BE2C (cell line): ENCODE measurements at places on chromosomes 16 and 17.

DNA sequence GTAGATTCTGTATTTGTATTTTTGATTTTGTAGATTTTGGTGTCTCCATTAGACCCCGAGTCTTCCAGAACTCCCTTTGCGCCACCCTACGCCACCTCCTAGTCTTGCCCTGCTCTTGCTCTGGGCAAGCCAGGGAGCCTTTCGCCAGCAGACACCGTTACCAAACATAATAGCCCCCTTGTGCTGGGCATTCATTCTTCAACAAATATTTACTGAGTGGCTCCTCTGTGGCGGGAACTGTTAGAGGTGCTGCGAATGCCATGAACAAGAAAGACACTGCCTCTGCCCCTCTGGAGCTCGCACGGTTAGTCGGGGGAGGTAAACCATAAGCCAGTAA lies 841 bp upstream of the GPT2 start:
- DNase-seq: no peak

DNA sequence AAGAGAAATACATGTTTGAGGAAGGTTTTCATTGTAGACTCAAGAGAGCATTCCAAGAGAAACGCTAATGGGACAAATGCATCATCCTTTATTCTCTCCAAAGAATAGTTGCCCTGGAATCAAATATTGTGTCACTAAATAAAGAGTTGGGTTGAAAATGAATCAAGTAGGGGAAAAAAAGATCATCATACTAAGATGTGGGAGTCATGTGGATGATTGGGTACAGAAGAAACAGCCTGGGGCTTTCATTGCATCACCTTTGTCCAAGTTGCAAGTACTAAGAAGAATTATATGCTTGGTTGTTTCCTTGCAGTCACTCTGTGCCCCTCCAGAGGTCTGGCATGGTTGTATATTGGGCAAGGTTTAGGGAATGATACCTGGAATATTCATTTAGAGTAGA lies 658.9 kb downstream of the TOX3 start:
- no peak for DNase-seq

GRCh38 chr17:30421592-30421991 lies 42.9 kb downstream of the CPD start:
- no peak for DNase-seq

DNA sequence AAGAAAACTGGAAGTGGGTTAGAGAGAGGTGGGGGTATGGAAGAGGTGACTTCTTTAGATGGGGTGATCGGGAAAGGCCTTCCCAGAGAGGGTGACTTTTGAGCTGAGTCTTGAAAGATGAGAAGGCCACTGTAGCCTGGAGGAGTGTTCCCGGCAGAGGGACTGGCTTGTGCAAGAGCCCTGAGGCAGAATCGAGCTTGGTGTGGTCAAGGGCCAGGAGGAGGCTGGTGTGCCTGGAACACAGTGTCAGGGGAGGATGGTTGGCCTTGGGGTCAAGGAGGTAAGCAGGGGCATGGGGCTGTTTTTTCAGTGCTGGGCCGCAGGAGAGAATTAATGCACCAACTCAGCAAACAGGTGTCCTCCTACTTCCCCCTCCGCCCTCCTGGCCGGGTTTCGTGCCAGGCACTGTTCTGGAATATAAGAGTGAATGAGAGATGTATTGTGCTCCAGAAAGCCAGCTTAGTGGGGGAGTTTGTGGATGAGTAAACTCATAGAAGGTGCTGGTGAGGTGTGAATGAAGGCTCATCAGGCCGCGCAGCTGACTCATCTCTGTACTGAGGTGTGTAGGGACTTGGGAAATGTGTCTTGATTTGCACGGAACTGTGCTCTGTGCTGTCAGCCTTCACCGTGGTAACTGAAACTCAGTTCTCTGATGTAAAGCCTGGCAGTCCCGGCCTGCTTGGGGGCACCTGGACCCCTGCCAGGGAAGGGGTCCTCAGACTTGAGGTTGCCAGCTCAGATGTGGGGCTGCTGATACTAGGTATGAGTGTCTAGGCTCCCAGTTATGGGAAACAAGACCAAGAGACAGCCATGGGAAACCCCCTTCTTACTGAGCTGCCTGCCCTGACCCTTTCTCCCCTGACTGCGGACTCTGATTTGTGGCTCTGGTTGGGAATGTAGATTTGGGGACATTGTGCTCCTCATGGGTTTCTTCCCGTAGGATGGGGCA lies 15.3 kb downstream of the KSR1 start:
- no peak for DNase-seq

GRCh38 chr16:75044800-75045361 lies 46.1 kb downstream of the ZNRF1 start:
- DNase-seq: no peak

- no peak for DNase-seq
Measured at GRCh38 chr16:66427871-66428681, 981 bp downstream of the BEAN1 start.

DNA sequence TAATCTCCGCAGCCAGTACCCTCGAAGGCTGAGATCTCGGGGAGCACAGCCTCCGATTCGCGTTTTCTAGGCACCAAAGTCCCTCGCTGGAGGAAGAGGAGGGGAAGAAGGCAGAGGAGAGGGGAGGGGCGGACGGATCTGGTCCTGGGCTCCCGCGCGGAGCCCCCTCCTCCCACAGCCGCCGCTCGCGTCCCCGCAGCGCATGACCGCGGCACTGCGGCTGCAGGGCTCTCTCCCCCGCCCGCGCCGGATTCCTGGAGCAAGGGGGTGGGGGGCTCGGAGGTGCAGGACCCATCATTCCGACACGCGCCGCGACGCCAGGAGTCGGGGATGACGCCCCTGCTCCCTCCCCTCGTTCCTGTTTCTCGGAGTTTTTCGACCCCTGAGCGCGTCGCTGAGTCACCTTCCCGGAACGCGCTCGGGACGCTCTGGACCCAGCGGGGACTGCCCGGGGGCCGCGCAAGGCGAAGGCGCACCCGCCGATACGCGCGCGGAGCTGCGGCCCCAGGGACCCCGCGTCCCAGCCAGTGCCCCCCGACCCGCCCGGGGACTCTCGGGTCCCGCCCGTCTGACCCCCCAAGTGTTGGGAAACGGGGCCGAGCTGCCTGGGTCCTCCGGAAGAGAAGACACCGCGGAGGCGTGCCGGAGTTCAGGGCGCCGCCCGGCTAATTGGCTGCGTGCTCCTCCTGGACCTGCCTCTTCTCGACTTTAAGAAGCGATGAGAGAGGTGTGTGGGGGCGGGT lies 1.4 kb upstream of the SPHK1 start:
- peak; percentile 40 for DNase-seq

- no peak for DNase-seq
Measured at GRCh38 chr16:55447231-55447630, 31.8 kb upstream of the MMP2 start.

DNA sequence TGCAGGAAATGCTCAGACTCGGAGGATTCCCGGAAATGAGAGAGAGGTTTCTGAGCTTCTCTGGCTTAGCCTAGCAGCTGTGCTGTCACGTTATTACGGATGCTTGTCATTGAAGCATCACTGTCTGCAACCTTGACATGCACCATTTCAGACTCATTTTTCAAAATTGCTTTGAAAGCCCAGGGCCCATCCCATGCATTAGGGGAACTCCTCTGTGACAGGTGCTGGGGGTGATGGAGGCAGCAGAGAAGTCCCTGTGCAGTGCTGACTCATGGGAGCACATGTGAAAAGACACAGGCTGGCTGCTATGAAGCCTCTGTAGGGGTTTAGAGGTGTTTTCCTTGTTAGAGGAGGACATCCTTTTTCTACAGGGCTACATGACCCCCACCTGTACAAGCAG lies 214.0 kb upstream of the MPHOSPH6 start:
- no peak for DNase-seq

- no peak for DNase-seq
Measured at GRCh38 chr16:19515757-19516156, 6.1 kb downstream of the GDE1 start.

DNA sequence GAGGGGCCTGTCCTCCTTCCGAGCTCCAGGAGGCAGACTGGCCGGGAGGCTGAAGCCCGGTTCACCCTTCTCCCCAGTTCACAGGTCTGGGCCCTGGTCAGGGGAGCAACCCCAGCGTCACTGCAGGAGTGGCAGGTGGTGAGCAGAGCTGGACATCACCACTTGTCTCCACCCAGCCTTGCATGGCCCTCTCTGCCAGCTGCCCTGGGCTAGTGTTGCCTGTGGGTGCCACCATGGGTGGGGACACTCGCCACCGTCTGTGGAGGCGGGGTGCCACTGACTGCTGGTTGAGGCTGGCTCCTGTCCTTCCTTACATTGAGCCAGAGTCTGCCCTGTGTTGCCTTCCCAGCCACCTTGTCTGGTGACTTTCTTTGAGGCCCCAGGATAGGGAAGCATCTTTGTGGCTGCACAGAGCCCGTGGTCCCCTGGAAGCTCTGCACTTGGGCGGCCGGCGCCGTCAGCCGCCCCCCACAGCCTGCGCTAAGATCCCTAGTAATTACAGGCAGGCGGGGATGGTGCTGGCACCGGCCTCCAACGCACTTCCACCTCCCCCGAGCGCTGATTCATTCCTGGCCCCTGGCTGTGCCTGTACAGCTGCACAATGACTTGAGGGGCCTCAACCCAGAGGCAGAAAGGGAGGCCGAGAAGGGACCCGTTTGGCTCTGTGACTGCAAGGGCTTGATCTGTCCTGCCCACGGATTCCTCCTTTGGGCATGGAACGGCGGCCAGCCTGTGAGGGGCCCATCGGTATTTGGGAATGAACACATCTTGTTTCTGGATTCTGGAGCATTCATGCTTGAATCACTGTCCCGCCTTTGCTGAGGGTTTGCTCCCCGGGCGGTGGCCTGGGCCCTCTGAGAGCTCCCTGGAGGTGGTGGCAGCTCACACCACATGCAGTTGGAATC lies 5.2 kb downstream of the BAIAP2 start:
- DNase-seq: peak; percentile 57

DNA sequence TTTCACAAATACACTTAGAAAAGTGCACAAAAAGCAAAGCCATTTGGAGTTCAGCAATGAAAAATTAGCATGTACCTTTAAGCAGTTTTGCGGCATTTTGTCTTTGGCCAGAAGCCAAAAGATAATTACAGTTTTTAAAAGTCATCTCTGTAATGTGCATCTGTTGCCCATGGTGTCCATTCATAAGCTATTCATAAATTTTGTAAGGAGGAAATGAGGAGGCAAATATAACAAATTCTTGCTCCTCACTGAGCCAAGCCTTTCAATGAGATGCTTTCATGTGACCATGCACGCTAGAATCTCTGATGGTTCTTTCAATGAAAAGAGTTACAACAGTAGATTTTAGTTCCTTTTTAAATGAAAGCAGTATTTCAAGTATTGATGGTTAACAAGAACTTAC lies 247.1 kb upstream of the MON1B start:
- DNase-seq: no peak

DNA sequence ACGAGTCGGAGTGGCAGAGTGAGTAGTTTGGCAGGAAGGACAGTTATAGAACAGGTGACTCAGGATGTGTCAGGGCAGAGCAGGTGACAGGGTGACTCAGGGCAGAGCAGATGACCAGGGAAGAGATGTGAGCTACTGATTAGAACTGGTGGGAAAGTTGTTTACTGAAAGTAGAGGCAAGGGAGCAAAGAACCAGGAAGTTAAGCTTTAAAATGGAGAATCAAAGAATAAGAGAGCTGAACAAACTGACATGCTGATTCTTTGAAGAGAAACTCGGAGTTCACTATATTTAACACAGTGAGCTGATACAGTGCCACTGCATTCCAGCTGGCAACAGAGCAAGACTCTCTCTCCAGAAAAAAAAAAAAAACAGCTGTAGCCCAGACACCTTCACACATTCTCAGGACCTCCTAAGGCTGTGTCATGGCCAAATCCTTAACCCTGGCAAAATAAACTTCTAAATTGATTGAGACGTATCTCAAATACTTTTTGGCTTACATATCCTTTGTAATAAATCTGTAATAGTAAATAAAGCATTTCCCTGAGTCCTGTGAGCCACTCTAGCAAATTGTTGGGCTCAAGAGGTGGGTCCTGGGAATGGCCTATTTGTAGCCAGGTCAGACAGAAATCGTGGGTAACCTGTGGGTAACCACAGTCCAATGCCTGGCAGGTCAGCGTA lies 12.3 kb upstream of the UBE2I start:
- DNase-seq: no peak

GRCh38 chr17:69723741-69724140 lies 309.2 kb downstream of the MAP2K6 start:
- DNase-seq: no peak

- DNase-seq: no peak
Measured at GRCh38 chr17:11880714-11881113, 116.6 kb downstream of the ZNF18 start.
